ENCODE measurements at places on chromosomes 3 and 15.

DNA sequence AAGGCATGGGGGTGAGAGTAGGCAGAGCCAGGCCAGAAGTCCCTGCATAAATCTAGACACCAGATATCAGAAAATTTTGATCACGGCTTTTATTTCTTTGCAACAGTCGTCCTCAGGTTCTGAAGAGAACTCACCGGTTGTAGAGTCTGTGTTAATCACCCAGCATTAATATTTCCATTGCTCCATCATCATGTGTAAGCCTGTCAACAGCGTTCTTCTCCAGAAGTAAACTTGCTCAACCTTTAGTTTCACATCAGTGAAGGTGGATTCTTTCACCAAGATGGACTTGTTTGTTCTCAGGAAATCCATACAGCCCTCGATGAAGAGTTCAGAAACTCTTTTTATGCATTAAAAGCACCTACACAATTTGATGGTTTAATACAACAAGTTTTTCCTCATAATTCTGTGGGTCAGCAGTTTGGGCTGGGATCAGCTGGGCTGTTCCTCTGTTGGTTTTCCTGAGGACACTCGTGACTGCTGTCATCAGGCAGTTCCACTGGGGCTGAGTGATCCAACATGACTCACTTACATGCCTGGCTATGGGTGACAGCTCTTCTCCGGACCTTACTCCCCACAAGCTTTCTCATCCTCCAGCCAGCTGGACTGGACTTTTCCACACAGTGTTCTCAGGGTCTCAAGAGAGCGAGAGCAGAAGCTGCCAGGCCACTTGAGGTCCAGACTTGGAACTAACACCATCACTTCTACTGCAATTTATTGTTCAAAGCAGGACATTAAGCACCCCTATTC lies 303.4 kb downstream of the ZNF621 start:
- no peak for DNase-seq

GRCh38 chr3:177441813-177442646 lies 244.7 kb upstream of the TBL1XR1 start:
- DNase-seq = no peak

DNA sequence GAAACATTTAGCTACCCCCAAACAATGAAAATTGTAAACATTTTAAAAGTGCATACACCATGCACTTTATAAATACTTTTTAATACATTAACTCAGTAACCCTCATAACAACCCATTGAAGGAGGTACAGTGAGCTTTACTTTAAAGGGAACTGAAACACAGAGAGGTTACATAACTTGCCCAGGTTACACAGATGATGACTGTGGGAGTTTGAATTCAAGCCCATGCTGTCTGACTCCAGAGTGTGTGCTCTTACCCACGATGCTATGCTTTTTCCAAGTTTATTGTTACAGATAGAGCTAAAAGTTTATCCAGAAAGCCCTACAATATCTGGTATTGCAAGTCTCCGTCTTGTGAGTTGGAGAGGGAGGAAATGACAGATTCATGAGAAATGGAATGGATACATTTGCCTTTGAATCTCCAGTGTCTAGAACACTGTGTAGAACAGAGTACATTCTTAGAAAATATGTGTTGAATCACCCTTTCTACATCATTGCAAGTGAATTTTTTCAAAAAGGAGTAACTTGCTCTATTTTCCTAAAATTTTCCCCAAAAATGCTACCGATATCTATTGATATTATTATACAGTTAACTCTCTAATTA lies 428.3 kb downstream of the NAALADL2 start:
- DNase-seq = no peak

DNA sequence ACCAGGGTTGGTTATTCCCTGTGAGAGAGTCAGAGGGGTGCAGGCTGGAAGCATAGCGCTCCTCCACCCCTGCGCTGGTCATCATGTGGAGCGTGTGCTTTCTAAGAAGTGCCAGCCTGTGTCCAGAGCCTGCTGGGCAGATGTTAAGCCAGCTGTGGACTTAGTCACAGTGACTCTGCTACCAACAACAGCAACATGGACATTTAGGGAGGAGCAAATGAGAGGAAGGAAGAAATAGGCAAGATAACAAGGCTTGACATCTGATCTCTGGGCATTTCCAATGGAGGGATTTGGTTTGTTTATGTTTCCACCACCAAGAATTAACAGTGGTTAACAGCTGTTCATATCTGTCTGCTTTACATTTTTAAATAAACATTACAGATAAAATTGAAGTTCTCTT lies 36.4 kb upstream of the MYZAP start:
- DNase-seq = no peak

DNA sequence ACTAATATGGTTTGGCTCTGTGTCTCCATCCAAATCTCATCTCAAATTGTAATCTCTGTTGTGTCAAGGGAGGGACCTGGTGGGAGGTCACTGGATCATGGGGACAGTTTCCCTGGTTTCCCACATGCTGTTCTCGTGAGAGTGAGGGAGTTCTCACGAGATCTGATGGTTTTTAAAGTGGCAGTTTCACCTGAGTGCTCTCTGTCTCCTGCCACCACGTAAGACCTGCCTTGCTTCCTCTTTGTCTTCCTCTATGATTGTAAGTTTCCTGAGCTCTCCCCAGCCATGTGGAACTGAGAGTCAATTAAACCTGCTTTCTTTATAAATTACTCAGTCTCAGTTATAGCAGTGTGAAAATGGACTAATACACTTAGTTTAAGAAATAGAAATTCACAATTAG lies 228.9 kb downstream of the CD47 start:
- DNase-seq = no peak

Measured in stimulated activated CD4-positive, alpha-beta T cell treated with anti-CD3 and anti-CD28 coated beads, Interleukin-4, amount 100 ng/mL, for 48 hours (primary cell).